ENCODE measurements at places on chromosomes 11 and 22.

DNA sequence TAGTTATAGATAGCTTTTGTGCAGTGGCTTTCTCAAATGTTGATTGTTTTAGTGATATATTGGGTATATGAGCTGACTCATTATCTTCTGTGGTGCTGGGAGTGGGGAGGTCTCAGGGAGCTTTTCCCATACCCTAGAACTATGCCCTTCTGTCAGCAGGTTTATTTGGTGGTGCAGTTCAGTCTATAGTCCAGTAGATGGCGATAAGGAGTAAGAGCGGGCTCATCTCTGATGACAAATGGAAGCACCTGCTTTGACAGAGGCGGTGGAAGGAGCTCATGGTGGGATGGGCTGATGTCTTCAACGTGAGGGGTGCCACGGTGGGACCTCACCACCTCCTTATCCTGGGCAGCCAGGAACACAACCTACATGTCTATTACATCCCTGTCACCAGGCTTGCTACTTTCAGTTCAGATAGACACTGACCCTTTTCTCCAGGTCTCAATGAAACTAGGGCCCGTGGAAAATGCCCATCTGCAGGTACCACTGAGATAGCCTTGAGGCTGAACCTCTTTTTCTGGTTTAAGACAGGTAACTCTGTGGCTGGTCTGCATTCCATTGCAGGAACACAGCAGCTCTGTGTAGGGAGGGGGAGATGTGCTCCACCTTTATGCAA is 13.0 kb upstream of the OR6A2 start:
- DNase-seq = peak; percentile 8

- DNase-seq = no peak
These were observed 67.5 kb downstream of the TEAD1 start for GRCh38 chr11:12741671-12742216.

DNA sequence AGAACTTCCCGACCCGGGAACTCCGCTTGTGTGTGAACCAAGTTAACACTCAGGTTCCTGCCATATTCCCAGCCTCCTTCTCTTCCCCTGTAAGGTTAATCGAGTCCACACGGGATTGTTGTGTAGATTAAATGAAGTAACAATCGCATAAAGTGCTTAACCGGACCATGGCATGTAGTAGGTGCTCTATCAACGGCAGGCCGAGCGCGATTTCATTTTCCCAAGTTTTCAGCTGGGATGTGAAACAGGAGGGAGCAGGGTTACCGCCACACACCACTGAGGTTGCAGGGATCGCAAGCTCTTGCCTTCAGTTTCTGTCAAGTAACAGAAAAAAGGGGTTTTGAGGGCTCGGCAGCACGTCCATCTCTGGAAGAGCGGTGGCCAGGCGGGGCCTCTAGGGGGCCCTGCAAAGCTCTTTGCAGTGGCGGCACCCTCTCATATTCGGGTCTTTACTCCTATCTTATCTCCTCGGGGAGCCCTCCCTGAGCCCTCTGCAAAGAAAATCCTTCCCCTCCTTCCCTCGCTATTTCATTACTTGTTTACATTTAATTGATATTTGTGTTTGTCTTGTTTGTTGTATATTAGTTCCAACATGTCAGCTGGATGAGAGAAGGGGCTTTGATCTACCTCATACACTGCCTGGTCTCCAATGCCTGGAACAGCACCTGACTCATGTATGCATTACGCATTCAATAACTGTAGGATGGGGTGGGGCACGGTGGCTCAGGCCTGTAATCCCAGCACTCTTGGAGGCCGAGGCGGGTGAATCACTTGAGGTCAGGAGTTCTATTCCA is 816 bp upstream of the PLEKHA7 start:
- no peak for DNase-seq

GRCh38 chr11:119782739-119783072 is 53.7 kb upstream of the NECTIN1 start:
- no peak for DNase-seq

- peak; percentile 21 for DNase-seq
These were observed 38.1 kb downstream of the LMO1 start for GRCh38 chr11:8225589-8226036.

DNA sequence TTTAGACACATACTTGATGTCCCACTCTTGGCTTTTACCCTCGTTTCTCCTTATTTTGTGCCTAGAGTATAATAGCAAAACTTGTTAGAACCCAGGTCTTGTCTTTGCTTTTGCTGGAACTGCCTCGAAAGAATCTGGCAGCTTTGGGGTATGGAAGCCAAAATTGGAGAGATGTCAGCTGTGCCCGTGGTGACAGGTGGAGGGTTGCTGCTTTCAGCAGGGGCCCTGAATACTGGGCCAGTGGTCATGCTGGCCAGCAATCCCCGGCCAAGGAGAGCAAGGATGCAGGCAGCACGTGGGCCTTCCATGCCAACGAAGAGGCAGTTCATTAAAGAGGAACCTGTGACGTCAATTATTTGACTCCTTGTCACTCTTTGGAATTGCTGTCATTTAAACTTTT is 181.1 kb downstream of the HIPK3 start:
- DNase-seq = no peak

DNA sequence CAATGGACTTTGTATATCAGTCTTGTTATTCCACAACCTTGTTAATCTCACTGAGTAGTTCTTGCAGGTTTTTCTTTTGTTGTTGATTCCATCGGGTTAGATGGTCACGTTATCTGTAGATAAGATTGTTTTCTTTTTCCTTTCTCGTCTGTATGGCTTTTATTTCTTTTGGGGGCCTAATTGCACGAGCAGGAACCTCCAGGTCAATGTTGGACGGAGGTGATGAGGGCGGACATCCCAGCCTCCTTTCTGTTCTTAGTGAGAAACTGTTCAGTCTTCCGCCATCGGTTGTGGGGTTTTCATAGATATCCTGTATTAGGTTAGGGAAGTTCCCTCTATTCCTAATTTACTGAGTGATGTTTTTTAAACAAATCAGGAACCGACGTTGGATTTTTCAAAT is 4.8 kb upstream of the PRR33 start:
- DNase-seq = no peak

DNA sequence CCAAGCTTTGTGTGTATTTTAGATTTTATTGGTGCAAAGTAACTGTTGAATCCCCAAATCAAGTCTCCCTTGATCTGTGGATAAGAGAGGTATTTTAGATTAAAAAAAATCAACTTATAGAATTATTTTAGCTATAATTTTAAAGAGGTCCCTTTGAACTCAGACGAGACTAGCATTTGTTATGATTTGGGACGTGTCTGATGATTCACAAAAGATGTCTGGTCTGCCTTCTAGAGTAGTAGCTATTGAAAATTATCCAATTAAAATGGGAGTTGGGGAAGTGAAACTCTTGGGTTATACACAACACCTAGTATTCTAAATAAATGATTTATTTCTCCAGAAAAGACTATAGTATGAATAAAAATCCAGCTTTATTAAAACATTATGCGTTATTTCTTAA is 227.9 kb upstream of the GRIA4 start:
- no peak for DNase-seq

- no peak for DNase-seq
These were observed 10.9 kb upstream of the RNF141 start for GRCh38 chr11:10551845-10552352.

DNA sequence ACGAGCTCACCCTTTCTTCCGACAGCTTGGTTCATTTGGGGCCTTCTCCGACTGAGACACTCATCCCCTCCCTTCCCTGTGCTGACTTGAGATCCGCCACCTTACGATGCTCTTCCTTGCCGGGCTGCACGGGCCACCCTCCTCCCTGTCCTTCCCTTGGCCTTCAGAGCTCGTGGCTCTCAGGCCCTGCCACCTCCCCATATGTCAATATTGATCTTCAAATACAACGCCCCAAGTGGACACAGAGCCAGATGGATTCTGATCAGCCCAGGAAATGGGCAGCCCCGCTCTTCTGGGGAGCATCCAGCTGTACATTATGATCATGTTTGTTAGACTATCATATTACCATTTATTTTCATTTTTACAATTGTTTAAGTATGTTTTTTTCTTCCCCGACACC is 812.8 kb downstream of the TBC1D22A start:
- DNase-seq = no peak

DNA sequence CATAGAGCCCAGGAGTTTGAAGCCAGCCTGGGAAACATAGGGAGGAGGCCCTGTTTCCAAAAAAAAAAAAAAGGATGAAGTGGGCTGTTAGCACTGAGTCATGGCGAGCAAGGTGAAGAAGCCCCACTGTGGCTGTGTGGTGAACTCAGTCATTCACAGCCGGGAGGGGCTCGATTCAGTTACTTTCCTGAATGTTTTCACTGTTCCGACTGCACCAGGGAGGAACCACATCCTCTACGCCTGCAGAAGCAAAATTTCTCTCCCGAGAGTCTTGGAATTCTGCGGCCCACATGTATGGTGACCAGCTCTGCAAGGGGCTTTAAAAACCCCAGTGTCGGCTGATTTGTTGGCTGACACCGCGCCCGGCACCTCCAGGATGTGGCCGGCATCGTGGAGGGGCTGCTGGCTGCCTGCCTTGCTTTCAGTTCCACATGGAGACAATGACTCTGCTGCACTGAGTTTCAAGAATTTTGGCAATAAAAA is 27.8 kb upstream of the GRAMD4 start:
- no peak for DNase-seq

DNA sequence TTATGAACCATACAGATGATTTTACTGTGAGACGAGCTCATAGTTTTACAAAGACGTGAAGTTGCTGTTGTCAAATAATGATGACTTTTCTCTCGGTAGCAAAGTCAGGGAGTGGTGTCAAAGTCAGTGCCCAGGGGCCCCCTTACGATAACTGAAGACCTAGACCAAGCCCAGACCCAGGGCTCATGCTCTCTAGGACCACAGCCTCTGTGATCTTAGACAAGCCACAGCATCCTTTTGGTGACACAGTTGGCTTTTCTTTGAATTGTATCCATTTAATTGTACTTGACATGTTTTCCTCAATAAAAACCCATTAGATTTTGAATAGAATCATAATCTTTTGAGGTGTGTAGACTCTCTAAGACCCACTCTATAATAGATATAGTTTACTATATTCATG is 17.9 kb upstream of the POGLUT3 start:
- DNase-seq = no peak

DNA sequence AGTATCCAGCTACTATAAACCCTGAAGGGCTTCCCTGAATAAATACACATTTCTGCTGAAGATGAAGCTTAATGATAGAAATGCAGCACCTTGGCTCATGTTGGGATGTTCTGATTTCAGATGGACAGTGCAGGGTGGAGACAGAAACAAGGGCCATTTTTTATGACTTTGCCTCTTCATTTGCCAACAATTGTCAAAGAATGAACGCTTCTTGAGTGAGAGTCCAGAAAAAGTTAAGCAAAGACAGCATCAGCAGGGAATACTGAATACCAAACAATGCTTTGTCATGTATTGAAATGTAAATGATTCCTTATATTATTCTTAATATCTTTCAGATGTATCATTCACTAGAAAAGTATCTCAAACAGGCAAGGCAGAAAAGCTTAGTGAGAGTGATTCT is 84.9 kb downstream of the TRPC6 start:
- no peak for DNase-seq

DNA sequence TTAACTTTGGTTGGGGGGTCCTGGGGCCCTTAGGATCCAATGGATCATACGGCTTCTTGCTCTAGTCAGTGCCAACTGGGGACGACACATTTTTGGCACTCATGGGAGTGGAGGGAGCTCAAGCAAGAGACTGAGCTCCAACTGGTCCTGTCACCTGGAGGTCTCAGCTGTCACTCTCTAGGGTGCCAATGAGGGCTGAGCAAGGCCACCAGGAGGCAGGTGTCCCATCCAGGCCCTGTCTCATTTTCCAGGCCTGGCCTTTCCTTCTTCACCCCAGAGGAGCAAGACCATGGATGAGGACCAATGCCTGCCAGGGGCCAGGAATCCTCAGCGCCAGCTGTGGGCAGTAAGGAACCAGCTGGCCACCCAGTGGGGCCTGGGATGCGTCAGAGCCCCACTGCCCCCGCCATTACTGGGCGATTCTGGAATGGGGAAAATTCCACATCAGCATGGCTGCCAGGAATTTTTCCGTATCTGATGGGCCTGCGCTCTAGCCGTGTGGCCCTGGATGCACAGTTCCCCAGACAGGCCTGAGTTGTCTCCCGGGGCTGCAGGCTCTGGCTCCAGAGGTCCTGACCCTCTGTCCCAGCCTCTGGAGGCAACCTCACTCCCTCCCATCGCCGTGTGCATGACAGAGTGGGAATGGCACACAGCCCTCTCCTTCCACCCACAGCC is 669 bp upstream of the GAL3ST1 start:
- DNase-seq = no peak

GRCh38 chr22:34587357-34588356 is 478.3 kb upstream of the ISX start:
- DNase-seq = no peak

DNA sequence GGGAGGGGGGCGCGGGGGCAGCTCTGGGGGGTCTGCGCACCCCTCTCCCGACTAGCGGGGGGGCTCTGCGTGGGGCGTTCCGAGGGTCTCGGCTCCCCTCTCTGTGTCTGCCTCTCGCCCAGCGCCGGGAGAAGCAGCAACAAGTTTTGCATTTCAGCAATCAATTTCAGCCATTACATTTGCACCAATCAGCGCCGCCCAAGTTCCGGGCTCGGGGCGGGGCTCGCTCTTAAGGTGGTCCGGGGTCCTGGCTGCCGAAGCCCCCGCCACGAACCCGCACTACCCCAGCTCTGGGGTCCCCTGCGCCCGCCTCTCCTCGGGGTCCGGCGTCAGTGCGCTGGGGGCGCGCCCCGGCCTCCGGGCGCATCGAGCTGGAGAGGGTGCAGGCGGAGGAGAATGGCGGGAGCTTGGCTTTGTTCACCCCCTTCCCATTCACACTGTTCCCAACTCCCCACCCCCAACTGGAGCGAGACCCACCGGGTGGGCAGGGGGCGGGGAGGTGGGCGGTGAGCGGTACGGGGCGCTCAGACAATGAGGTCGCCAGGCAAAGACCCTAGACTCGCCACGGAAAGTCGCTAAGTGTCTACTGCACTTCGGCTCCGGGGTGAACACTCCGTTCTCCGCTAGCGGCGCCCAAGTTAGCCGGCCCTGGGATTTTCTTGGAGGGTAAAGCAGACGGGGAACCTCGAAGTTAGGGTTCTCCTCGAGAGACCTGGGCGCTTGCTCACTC is at the start of gene MN1:
Gene MN1 (minus strand): TSS at position 141 of the 730 bp plus-strand sequence. CDS start 1,213 bp downstream, outside the sequence.
- no peak for DNase-seq

GRCh38 chr11:1470681-1471611 is 15.6 kb downstream of the MOB2 start:
- DNase-seq = no peak

All from NCI-H1048 (cell line).